SJSA1 (cell line): ENCODE measurements at places on chromosomes 4 and X. TPM values are rescaled to one million over a fixed set of nuclear protein-coding genes. Genes with fewer than 3 reads are reported as not detected.

Gene NUDT11
- 12.2 and 12.3 TPM in 2 replicates for total RNA-seq

Gene NHS
- total RNA-seq: 1.3 and 2.6 TPM in 2 replicates

- H3K4me1 ChIP-seq: peaks cover 33% of the 10 kb centered on the region
- no peaks in the 10 kb centered on the region for H3K36me3 ChIP-seq
- no peak for DNase-seq
- H3K4me3 ChIP-seq: no peak overlapping the region
These were observed 10.1 kb downstream of the REELD1 start for GRCh38 chr4:146224326-146224966.

DNA sequence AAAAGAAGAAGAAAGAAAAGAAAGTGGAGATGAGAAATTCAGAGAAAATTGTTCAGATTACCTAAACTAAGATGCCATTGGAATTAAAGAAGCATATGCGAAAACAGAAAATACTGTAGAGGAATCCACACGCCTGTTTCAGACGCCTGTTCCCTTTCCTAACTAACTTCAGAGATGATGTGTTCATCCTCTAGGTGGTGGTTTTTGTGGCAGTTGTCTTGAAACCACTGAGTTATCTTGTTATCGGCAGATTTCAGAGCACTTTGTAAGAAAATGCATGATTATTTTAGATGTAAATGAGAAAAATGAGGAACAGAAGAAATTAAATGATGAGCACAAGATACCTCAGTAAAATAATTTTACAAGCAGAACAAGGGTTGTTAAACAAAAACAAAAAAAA lies 48.3 kb downstream of the FUNDC1 start:
- DNase-seq: no peak
- H3K4me3 ChIP-seq: no peak overlapping the region
- H3K27ac ChIP-seq: no peak overlapping the region
- no peaks in the 10 kb centered on the region for H3K27me3 ChIP-seq
- no peaks in the 10 kb centered on the region for H3K36me3 ChIP-seq
- no peaks in the 10 kb centered on the region for H3K4me1 ChIP-seq

GRCh38 chrX:9420275-9421265 lies 44.3 kb upstream of the TBL1X start:
- H3K27me3 ChIP-seq: no peaks in the 10 kb centered on the region
- DNase-seq: no peak
- no peak overlapping the region for H3K4me3 ChIP-seq
- H3K4me1 ChIP-seq: peaks cover 5% of the 10 kb centered on the region

- no peaks in the 10 kb centered on the region for H3K36me3 ChIP-seq
- H3K27me3 ChIP-seq: peaks cover 46% of the 10 kb centered on the region
- no peak overlapping the region for H3K27ac ChIP-seq
- no peak overlapping the region for H3K4me3 ChIP-seq
- H3K4me1 ChIP-seq: peaks cover 9% of the 10 kb centered on the region
These were observed 2.9 kb downstream of the UGT8 start for GRCh38 chr4:114601304-114602052.

GRCh38 chrX:74451450-74452198 lies 30.3 kb downstream of the SLC16A2 start:
- no peaks in the 10 kb centered on the region for H3K36me3 ChIP-seq
- peak overlapping the region; percentile 76 for H3K27ac ChIP-seq
- no peak for DNase-seq
- H3K4me1 ChIP-seq: peaks cover 21% of the 10 kb centered on the region
- no peaks in the 10 kb centered on the region for H3K27me3 ChIP-seq

GRCh38 chr4:66404141-66404540 lies 733.9 kb upstream of the EPHA5 start:
- H3K36me3 ChIP-seq: no peaks in the 10 kb centered on the region
- no peak overlapping the region for H3K27ac ChIP-seq
- H3K4me3 ChIP-seq: no peak overlapping the region
- no peaks in the 10 kb centered on the region for H3K4me1 ChIP-seq
- H3K27me3 ChIP-seq: no peaks in the 10 kb centered on the region
- DNase-seq: no peak

GRCh38 chr4:6752486-6752829 lies 30.1 kb upstream of the KIAA0232 start:
- no peak overlapping the region for H3K27ac ChIP-seq
- H3K27me3 ChIP-seq: no peaks in the 10 kb centered on the region
- no peak overlapping the region for H3K4me3 ChIP-seq

GRCh38 chr4:114272226-114272625 lies 292.8 kb upstream of the ARSJ start:
- peak; percentile 64 for DNase-seq
- H3K27ac ChIP-seq: peak overlapping the region; percentile 89

DNA sequence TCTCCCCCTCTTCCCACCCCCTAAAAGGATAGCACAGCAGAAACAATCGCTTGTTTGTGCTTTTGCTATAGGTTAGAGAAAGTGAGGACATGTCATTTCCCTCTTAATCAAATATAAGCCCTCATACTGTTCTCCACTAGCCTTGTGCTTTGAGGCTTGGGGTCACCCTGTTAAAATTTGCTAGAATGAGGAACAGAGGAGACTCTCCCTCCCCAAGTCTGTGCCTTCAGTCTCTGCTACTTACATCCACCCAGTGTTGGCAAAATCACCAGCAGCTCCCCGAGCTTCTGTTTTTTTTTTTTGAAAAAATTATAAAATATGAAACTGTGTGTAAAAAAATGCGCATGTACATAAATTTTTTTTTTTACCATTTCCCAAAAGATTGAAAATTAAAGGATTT lies 19.3 kb downstream of the KLF3 start:
- no peaks in the 10 kb centered on the region for H3K27me3 ChIP-seq
- H3K4me3 ChIP-seq: no peak overlapping the region
- H3K27ac ChIP-seq: no peak overlapping the region
- H3K4me1 ChIP-seq: peaks cover 6% of the 10 kb centered on the region
